Ovary (tissue), 10 donors: ENCODE measurements at places on chromosomes 5 and 9.

GRCh38 chr9:77809552-77809951, 161.4 kb upstream of the GNA14 start:
- no peak for DNase-seq

GRCh38 chr5:56561455-56561854, 253.9 kb upstream of the MAP3K1 start:
- DNase-seq = no peak

- DNase-seq = no peak
Observed at GRCh38 chr9:135962696-135963307, 1.6 kb upstream of the UBAC1 start.

DNA sequence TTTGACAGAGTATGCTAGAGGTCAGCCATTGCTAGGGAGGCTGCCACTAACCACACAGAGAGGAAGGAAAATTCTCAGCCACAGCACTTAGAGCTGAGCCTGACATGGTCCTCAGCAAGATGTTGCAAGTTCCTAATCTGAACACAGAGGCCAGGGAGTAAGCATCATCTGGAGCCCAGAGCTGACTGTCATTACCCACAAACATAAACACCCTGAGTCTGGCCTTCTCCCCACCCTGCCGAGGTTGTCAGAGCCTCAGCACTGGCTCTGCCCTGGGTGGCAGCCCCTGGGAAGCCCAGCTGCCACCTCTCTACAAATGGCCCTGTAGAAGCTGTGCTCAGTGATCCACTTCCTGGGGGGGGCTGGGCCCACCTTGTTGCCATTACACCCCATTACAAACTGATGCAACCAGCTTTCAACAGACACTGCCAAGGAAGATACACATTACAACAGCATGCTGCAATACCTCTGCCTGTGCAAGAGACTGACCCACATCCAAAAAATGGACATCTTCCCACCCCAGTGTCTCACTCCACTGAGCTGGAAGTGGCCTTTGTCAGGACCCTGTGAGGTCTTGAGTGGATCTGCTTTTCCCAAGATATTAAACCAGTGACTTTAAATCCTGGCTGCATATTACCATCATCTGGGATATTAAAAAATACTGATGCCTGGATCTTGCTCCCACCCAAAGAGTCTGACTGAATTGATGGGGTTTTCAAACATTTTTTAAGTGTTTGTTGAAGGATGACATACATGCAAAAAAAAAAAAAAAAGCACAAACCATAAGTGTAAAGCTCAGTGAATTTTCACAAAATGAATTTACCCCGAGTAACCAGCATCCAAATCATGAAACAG, 33.0 kb downstream of the IRF1 start:
- no peak for DNase-seq

GRCh38 chr5:124451721-124452383, 294.6 kb downstream of the ZNF608 start:
- DNase-seq = no peak

- no peak for DNase-seq
Observed at GRCh38 chr5:40497573-40497972, 182.1 kb upstream of the PTGER4 start.
